ENCODE measurements at places on chromosomes 3 and 15.

DNA sequence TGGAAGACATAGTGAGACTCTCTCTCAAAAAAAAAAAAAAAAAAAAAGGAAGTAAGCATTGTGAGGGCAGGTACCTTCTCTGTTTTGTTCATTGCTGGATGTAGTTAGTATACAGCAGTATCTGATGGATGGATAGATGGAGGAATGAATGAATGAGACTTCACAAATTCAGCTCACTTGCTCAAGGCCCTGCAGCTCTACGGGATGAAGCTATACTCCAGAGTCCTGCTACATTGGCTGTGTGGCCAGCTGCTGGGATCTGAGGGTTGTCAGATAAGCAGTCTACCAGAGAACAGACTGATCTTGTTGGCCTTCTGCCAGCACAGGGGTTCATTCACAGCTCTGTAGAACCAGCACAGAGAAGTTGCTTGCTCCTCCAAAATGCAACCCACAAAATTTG lies 35.0 kb downstream of the MLH1 start:
- no peak for DNase-seq

DNA sequence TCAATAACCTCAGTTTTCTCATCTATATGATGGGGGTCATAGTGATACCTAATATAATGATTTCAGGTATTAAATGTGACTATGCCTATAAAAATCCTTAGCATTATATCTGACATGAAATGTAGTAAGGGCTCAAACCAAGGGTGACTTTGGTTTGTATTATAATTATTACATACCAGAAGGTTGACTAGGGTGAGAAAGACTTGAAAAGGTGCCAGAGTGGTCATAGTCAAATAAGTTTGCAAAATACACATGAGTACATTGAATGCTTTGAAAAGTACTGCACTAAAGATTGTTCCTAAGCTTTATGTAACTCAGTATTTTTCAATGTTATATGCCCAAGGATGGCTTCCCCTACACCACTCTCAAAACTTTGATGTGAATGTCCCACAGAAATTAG lies 297.2 kb downstream of the ARPP21 start:
- DNase-seq = peak; percentile 78

- DNase-seq = peak; percentile 16
Measured at GRCh38 chr3:34207806-34208205, 409.4 kb downstream of the PDCD6IP start.

- no peak for DNase-seq
Measured at GRCh38 chr3:138205527-138205926, 18.4 kb downstream of the ARMC8 start.

GRCh38 chr15:78672285-78673014 lies 31.4 kb upstream of the CHRNB4 start:
- DNase-seq = no peak

GRCh38 chr3:57397175-57398026 lies 104.9 kb upstream of the ASB14 start:
- peak; percentile 69 for DNase-seq

GRCh38 chr15:99273801-99274200 lies 22.5 kb downstream of the LRRC28 start:
- DNase-seq = no peak

DNA sequence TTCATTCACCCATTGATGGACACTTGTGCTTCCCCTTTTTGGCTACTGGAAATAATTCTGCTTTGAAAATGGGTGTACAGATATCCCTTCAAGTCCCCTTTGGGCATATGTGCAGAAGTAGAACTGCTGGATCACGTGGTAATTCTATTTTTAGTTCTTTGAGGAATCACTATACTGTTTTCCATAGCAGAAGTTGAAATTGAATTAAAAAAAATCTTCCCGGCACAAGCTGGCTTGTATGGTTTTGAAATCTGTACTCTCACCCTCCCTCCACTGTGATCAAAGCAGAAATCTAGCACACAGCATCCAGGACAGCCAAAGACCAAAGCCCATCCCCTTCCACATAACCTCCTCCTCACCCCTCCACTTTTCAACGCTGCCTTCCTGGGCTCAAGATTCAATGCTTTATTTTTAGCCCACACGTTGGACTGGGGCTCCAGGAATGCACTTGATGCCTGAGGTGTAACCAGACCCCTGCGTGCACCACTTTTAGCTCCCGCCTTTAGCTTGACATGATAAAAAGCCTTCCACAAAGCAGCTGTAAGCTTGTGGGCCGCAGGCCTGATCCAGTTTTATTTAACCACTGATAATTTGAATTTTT lies 29.9 kb downstream of the TMEM40 start:
- DNase-seq = peak; percentile 16

- DNase-seq = no peak
Measured at GRCh38 chr15:100248236-100248635, 93.5 kb downstream of the ADAMTS17 start.

GRCh38 chr3:140902791-140903190 lies 38.8 kb upstream of the SLC25A36 start:
- DNase-seq = no peak

DNA sequence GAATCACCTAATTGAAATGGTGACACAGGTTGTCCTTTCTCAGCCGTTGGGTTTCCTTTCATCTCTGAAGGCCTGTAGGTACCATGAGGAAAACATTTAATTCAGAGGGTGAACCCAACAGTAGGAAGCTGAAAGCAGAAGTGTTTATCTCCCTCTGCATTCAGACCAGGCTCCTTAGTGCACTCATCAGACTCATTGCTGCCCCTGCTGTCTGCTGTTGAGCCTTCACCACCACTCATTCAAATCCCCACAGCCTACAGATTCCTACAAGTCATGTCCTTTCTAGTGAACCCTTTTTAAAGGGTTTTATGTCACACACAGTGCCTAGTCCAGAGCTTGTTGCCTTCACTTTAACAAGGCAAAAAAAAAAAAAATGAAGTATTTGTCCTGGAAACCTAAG lies 13.4 kb downstream of the WDR48 start:
- peak; percentile 39 for DNase-seq

DNA sequence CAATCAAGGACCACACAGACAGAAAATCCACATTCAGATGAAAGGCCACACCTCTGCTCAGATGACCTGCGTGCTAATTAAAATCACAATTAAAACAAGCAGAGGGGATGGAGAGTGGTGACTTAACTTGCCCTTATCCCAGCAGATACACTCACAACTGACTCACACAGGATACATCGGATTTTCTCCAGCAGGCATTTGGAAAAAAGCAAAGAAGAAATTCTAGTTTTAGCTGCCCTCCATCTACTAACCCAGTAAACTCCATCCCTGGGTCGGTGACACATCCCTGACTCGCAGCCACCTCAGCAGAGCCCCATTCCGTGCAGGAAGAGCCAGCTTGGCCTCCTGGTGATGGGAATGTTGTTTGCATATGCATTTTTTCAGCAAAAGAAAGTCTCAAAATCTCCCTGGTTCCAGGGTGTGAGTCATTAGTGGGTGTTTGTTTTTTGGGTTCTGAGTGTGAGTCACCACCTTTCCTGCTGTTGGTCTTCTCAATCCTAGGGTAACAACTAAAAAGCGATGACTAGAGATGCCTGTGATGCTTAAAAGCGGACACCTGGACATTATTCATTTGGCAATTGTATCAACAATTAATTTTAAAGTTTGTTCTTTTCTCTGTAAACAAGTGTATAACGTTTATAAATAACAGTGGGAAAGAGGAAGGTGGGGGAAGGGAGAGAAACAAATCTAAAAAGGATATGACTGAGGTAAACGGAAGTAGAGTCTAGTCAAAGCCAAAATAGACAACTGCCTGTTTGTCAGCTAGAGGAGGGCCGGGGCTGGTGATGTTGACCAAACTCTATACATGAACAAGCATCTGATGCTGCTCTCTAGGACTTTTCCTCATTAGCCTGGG lies 49.8 kb upstream of the SLC4A7 start:
- DNase-seq = peak; percentile 99

- DNase-seq = peak; percentile 65
Measured at GRCh38 chr15:71743861-71744382, 66.4 kb upstream of the NR2E3 start.

DNA sequence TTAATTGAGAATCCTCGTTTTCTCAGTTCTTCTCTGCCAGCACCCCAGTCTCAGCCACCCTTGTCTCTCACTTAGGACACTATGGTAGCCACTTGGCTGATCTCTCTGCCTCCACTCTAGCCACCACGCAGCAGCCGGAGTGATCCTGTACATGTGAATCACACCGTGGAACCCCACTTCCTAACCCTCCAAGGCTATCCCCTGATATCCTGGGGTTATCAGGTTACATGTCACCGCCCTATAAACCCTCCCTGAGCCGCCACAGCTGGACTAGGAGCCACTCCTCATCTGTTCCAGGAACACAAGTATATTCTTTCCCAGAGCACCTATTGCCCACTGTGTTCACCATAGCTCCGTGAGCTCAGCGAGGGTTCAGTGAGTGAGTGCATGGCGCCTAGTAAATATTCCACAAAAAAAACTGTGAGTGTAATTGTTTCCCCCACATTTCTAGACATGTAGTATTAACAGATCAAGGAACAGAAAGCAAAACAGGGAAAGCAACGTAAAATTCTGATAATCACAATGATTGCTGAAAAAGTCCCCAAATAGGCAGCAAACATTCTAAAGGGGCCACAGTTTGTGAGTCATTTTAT lies 661 bp upstream of the PARP14 start:
- DNase-seq = peak; percentile 27
